ENCODE measurements at places on chromosomes 6 and 20. TPM values are rescaled to one million over a fixed set of nuclear protein-coding genes. Genes with fewer than 3 reads are reported as not detected.

DNA sequence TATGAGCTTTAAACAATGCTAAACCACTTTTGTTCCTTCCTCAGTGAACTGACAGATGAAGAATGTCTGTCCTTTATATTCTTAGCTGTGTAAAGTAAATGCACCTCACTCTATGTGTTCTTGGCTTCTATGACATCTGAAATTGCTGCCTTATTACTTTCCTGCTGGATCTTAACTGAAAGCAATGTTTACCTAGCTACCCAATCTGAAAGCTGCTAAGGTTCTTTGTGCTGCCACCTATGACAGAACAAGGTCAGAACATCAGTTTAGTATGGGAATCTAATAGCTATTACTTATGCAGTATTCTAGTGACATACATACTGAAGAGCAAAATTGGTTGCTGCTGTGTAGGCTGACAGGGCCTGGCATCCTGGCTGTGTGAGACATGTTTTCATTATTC, 444.1 kb downstream of the KHDRBS2 start:
- H3K4me1 ChIP-seq: no peaks in the 10 kb centered on the region
- H3K36me3 ChIP-seq: no peaks in the 10 kb centered on the region
- H3K27me3 ChIP-seq: no peaks in the 10 kb centered on the region
- no peak overlapping the region for H3K4me3 ChIP-seq
- H3K27ac ChIP-seq: no peak overlapping the region

DNA sequence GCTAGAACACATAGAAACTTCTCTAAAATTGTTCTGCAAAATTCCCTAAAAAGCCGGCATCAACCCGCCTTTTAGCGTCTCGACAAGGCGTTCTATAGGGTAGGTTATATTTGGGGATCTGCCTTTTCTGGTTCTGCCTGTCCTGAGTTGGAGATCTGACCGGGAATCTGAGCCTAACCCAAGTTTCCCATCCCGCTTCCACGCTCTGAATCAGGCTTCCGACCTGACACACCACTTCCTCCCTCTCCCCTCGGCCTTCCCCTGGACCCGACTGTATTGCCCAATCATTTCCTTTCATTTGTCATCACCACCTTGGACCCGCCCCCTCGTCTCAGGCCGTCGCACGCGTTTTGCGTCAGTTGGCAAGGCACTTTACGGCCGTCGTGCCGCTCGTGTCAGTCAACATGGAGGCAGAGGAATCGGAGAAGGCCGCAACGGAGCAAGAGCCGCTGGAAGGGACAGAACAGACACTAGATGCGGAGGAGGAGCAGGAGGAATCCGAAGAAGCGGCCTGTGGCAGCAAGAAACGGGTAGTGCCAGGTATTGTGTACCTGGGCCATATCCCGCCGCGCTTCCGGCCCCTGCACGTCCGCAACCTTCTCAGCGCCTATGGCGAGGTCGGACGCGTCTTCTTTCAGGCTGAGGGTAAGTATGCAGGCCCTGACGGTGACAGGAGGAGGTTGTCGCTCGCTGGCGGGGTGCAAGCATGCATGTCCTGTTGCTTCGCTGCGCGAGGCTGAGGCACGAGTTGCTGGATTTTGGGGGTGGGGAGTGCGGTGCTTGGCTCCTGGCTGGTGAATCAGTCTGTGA, at the start of gene ABT1:
Gene ABT1 (plus strand): TSS at position 375 of the 810 bp plus-strand sequence. CDS start 30 bp downstream, at position 405.
- H3K27me3 ChIP-seq: no peaks in the 10 kb centered on the region
- no peak within 1 kb of the TSS for H3K27ac ChIP-seq
- no peaks in the 10 kb centered on the region for H3K36me3 ChIP-seq
- peak within 1 kb of the TSS; percentile 74 for H3K4me3 ChIP-seq
- H3K4me1 ChIP-seq: peaks cover 3% of the 10 kb centered on the region

DNA sequence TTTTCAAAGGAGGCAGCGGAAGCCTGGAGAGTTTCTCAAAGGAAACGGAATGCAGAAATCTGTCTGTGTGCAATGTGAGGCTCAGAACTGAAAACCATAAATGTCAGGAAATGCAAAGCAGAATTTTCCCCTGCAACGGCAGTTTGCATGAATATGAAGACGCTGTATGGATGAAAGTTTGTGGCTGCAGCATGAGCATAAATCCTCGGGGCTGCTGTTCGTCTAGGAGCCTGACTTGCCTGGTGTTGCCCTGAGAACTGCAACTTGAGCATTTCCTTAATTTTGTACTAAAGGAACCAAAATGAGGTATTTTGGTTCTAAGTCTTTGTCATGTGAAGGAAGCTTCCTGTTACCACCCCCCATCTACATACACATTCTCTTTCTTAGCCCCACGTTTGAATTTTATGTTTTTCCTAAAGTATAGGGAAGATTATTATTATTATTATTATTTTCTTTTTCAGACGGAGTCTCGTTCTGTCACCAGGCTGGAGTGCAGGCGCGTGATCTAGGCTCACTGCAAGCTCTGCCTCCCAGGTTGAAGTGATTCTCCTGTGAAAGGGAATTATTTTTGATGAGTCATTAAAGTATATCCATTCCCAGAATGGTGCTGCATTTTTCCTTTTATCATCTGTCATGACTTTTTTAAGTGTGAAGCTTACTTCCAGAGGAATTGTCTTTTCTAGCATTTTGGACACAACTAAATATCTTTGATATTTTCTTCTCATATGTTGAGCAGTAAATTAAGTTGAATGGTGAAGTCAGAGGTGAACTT, 33.1 kb downstream of the MTHFD1L start:
- no peak for DNase-seq
- H3K27me3 ChIP-seq: no peaks in the 10 kb centered on the region
- no peak overlapping the region for H3K27ac ChIP-seq
- H3K4me1 ChIP-seq: no peaks in the 10 kb centered on the region
- no peak overlapping the region for H3K4me3 ChIP-seq

The LATS1 gene
- 31.5 TPM for total RNA-seq

- no peaks in the 10 kb centered on the region for H3K36me3 ChIP-seq
- no peaks in the 10 kb centered on the region for H3K4me1 ChIP-seq
- H3K27me3 ChIP-seq: no peaks in the 10 kb centered on the region
- DNase-seq: no peak
- H3K27ac ChIP-seq: no peak overlapping the region
Measured at GRCh38 chr20:3101737-3102574, 17.4 kb upstream of the AVP start.

DNA sequence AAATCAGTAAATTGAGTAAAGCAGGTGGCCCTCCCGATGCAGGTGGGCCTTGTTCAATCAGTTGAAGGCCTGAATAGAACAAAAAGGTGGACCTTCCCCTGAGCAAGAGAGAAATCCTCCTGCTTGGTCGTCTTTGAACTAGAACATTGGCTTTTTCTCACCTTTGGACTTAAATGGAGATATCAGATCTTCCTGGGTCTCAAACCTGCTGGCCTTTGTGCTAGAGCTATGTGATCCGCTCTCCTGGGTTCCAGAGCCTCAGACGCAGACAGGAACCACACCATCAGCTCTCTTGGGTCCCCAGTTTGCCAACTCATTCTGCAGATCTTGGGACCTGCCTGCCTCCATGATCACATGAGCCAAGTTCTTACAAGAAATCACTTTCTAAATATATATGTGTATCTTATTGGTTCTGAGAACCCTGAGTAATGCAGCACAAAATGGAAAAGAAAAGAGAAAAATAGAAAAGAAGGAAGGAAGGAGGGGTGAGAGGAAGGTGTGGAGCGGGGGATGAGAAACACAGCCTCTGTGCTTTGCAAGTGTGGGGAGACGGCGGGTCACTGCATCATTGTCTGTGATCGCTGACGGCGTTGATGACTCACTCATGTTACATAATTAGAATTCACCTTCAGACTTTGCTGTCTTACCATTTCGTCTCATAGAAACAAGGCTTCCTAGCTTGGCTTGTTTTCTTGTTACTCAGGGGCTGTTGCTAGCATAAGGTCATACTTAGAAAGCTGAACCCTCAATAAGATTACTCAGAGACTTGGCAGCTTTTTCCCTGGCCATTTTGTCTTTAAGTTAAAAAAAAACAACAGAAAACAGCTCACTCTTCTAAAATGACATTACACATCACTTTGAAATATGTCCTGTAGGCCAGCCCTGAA, 85.7 kb upstream of the NEDD9 start:
- H3K4me1 ChIP-seq: no peaks in the 10 kb centered on the region
- peak; percentile 81 for DNase-seq
- no peaks in the 10 kb centered on the region for H3K27me3 ChIP-seq

DNA sequence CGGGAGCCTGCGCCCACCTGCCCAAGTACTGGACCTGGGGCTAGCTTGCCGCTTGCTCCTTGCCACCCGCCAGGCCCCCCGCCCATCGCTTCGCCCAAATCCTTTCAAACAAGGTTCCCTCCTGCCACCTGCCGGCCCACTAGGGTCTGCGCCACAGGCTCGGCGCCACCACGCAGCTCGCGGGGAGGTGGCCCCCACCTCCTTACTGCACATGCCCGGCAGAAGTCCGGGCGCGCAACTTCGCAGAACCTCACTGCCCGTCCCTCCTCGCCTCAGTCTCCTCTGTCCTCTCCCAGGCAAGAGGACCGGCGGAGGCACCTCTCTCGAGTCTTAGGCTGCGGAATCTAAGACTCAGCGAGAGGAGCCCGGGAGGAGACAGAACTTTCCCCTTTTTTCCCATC, 11.2 kb downstream of the GNAS-AS1 start:
- no peak for DNase-seq
- H3K36me3 ChIP-seq: no peaks in the 10 kb centered on the region
- H3K27me3 ChIP-seq: no peaks in the 10 kb centered on the region
- no peaks in the 10 kb centered on the region for H3K4me1 ChIP-seq
- no peak overlapping the region for H3K4me3 ChIP-seq
- H3K27ac ChIP-seq: no peak overlapping the region

GRCh38 chr6:41667195-41667594, 28.9 kb downstream of the MDFI start:
- DNase-seq: no peak
- H3K4me3 ChIP-seq: no peak overlapping the region
- no peaks in the 10 kb centered on the region for H3K36me3 ChIP-seq

The ULBP2 gene
- 0.68 TPM for total RNA-seq

DNA sequence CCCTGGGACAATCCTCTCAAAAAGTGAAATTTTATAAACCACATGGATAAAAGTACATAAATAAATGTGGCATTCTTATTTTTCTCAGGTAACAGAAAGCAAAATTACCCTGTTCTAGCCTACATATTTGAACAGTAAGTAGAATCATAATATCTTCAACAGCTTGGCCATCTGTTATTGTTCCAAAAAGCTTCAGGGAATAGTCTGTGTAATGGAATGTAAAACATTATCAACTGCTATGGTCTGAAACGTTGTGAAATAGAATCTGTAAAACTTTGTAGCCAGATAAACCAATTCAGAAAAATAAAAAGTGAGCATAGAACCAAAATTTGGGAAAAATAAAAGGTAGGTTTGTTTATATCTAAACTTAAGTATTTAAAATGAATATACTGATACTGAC, 114.7 kb downstream of the THEMIS start:
- H3K4me3 ChIP-seq: no peak overlapping the region
- no peaks in the 10 kb centered on the region for H3K4me1 ChIP-seq
- H3K36me3 ChIP-seq: no peaks in the 10 kb centered on the region

The ZNFX1 gene
- total RNA-seq: 48.7 TPM

- no peak overlapping the region for H3K4me3 ChIP-seq
- H3K4me1 ChIP-seq: no peaks in the 10 kb centered on the region
- H3K36me3 ChIP-seq: no peaks in the 10 kb centered on the region
- H3K27ac ChIP-seq: no peak overlapping the region
- H3K27me3 ChIP-seq: no peaks in the 10 kb centered on the region
Measured at GRCh38 chr6:50289366-50289765, 239.6 kb upstream of the DEFB112 start.

GRCh38 chr6:144675231-144675861, 390.2 kb downstream of the UTRN start:
- no peaks in the 10 kb centered on the region for H3K4me1 ChIP-seq
- DNase-seq: peak; percentile 61
- H3K4me3 ChIP-seq: no peak overlapping the region
- H3K27me3 ChIP-seq: no peaks in the 10 kb centered on the region

DNA sequence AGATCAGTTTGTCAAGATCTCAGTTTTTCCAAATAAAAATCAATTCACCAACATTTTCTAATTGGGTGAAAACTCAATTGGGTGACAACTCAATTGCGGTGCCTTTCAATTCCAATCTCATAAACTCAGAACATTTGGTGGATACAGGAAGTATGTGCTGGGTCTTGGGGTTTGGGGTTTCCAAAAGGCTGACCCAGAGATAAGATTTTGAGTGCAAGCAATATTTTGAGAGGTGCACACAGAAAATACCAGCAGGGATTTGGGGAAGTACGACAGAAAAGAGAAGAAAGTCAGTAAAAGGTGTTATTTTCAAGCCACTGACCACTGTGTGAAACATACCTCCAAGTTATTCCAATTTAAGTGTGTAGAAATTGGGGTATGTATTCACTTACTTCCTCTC, 258.0 kb downstream of the PHACTR1 start:
- H3K4me3 ChIP-seq: no peak overlapping the region
- H3K27me3 ChIP-seq: no peaks in the 10 kb centered on the region
- DNase-seq: no peak

DNA sequence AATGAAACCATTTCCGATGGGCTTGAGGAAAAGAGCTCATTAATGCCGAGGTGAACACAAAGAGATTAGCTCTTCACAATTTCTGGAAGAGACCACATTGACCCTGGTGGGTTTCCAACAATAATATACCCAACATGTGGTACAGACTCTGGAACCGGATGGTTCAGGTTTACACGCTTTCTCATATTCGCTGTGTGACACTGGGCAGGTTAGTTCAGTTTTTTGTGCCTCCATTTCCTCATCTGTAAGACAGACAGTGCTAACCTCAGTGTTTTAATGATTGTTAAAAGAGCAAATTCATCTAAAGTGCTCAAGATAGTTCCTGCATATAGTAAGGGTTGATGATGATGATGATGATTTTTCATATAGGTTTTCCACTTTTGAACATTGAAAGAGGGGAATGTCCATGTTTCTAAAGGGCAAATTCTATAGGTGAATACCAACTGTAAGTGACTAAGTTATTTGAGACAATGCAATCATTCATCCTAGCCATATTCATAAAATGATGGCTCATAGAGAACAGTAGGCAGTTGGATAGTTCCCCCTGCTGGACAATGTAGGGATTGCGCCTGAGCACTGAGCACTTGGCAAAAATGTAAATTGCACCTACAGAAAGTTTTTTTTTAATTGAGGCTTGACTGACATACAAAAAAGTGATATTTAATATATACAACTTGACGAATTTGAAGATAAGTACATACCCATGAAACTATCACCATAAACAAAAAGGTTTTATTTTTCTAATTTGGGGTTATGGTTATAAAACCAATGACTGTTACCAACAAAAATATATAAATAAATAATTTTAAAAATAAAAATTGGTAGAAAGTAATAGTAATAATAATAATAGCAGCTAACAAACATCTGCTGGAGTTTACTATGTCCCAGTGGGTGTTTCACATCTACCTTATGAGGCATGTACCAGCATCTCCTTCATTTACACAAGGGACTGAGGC, 2.1 kb upstream of the PERP start:
- no peak overlapping the region for H3K4me3 ChIP-seq
- H3K27ac ChIP-seq: no peak overlapping the region
- DNase-seq: peak; percentile 70

The PTGIS gene
- 351 TPM for total RNA-seq

- no peak overlapping the region for H3K4me3 ChIP-seq
- H3K27me3 ChIP-seq: no peaks in the 10 kb centered on the region
- no peaks in the 10 kb centered on the region for H3K36me3 ChIP-seq
- H3K27ac ChIP-seq: no peak overlapping the region
Measured at GRCh38 chr6:113585246-113585645, 271.9 kb upstream of the MARCKS start.

- H3K4me1 ChIP-seq: no peaks in the 10 kb centered on the region
- H3K4me3 ChIP-seq: no peak overlapping the region
- no peaks in the 10 kb centered on the region for H3K27me3 ChIP-seq
- H3K36me3 ChIP-seq: no peaks in the 10 kb centered on the region
- DNase-seq: no peak
- no peak overlapping the region for H3K27ac ChIP-seq
Measured at GRCh38 chr6:85047818-85048217, 283.4 kb upstream of the TBX18 start.

- no peak overlapping the region for H3K27ac ChIP-seq
- H3K27me3 ChIP-seq: no peaks in the 10 kb centered on the region
- DNase-seq: no peak
- no peaks in the 10 kb centered on the region for H3K4me1 ChIP-seq
- H3K4me3 ChIP-seq: no peak overlapping the region
Measured at GRCh38 chr20:13877793-13878192, 93.0 kb downstream of the NDUFAF5 start.

Measured in aorta (tissue), 5 donors.